ENCODE measurements at places on chromosomes 16 and 17. TPM values are rescaled to one million over a fixed set of nuclear protein-coding genes. Genes with fewer than 3 reads are reported as not detected.

NKD1 gene
- total RNA-seq = 15.2 TPM

- no peak for DNase-seq
Observed at GRCh38 chr17:15447928-15448579, 19.4 kb downstream of the CDRT4 start.

- no peak for DNase-seq
Observed at GRCh38 chr17:78096093-78096492, 32.5 kb downstream of the TMC6 start.

DNA sequence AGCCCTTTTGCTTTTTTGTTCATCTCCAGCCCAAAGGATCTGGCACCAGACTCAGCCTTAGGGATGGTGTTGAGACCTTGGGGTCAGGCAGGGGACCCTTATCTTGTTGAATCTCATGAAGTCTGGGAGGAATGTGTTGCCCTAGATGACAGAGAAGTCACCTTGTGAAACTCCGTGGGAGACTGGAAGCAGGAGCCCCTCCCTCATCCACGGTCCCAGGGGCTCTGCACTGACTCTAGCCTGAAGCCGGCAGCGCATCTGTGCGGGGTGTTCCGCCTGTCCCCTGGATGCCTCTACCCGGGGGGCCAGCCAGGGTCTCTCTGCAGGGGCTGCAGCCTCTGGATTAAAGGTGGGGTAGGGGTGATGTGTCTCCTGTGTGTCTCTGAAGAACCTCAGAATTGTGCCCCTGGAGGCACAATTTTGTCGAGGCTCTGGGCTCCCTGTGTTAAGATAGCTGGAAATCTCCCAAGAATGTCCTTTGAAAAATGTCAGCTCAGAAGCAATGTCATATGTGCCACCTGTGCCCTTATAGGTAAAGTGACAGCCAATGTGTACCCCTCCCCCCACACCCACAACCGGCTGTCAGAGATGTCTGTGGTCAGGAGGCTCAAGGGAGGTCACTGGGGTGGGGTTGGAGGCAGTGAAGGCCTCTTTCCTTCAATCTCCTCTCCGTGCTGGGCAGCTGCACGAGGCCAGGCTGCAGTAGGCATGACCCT is 32.1 kb upstream of the CDC42EP4 start:
- no peak for DNase-seq

DNA sequence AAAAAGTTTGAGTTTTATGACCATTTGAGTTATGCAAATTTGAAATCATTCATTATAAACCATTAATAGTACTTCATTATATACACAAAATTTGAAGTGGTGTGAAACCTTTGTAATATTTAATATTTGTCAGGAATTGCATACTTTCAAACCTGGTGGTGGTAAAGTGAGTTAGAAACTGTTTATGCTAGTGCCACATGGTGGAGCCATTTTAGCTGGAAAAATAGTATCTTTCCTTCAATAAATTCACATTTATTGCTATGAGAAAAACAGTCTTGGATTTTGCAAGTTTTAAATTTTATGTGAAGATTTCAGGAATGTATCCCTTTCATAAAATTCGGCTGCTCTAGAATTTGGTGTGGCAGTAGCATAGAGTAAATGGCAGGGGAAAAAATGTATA is 7.3 kb upstream of the BLMH start:
- DNase-seq = no peak

- no peak for DNase-seq
Observed at GRCh38 chr17:82385559-82386254, 14.1 kb downstream of the UTS2R start.

DNA sequence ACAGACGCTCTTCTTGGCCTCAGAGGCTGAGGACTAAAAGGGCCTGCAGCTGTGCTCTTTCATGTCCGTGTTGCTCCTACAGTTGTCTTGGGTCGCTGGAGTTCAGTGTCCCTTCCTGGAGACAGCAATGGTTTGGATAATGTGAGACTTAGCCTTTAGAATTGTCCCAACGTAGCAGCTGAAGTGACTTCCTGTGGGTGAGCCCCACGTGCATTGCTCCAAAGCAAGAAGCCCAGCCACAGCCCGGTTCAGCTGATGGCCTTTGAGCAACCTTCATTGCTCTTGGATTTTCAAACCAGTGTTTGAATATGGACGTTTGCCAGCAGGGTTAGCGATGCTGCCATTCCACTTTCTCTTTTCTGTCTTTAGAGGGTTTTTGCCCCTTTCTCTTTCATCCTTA is 19.7 kb downstream of the TMEM11 start:
- no peak for DNase-seq

KCNJ18 gene
- not detected for total RNA-seq

DNA sequence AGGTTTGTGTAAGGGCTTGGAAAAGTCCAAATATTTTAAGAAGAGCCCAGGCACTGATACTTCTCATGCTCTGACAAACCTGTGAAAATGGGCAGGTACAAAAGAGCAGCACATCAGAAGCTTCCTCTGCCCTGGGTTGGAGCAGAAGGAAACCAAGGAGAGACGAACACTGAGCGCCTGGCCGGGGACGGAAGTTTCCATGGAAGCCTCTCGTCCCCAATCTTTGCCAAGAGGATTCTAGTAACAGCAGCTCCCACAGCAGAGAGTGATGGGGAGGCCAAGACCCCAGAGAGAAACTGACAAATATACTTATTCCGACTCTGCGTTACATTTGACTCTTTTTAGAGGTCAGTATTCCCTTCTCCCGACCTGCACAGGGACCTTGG is 268.5 kb downstream of the C16orf95 start:
- DNase-seq = no peak

GRCh38 chr16:72094266-72094610 is 591 bp downstream of the DHX38 start:
- no peak for DNase-seq

DNA sequence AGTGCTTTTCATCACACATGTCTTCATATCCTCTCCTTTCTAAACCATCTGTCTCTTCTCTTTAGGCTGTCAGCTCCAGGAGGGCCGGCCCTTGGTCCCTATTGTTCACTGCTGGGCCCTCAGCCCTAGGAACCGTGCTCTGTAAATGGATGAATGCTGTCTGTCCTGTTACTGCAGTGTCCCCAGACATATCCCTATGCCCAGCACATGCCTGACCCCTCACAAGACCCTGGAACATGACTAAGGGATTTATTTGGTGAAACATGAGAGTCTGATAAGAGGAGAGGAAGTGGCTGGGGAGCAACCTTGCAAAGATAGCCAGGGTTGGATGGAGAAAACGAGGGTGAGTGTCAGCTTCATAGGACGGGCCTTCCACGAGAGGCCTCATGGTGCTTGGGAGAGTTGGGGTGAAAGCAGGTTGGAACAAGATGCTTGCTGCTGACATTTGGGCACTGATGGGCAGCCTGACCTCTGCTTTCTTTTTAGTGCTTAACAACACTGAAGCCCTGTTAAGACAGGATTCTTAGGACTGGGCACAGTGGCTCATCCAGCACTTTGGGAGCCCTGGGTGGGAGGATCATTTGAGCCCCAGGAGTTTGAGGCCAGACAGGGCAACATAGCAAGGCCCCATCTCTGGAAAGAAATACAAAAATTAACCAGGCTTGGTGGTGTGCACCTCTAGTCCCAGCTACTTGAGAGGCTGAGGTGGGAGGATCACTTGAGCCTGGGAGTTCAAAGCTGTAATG is 39.0 kb downstream of the ABCC1 start:
- DNase-seq = no peak
